ENCODE measurements at places on chromosomes 6 and 20.

DNA sequence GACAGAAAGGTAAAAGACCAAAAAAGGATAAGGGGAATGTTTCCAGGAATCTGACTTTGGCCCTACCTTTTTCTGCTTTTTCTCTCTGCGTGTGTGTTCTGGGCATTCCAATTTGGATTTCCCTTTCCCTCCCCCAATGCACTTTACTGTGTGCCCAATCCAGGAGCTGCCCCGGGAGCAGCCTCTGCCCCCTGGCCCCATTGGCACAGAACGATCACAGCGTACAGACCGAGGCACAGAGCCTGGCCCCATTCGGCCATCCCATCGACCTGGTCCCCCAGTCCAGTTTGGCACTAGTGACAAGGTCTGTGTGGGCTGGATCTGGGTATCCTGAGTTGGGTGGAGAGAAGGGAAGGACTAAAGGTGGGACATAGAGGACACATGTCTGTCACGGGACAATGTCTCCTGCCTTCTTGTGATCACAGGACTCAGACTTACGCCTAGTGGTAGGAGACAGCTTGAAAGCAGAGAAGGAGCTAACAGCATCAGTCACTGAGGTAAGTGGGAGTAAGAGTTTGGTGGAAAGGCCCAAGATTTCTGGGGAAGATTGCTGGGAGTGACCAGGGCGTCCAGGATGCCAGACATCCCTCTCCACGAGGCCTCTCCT is 14.6 kb downstream of the PRRC2A start:
- H3K36me3 ChIP-seq, result peaks cover 61% of the 10 kb centered on the region
- DNase-seq, result no peak
- no peak overlapping the region for H3K27ac ChIP-seq
- H3K27me3 ChIP-seq, result no peaks in the 10 kb centered on the region
- no peaks in the 10 kb centered on the region for H3K4me1 ChIP-seq
- H3K4me3 ChIP-seq, result no peak overlapping the region

DNA sequence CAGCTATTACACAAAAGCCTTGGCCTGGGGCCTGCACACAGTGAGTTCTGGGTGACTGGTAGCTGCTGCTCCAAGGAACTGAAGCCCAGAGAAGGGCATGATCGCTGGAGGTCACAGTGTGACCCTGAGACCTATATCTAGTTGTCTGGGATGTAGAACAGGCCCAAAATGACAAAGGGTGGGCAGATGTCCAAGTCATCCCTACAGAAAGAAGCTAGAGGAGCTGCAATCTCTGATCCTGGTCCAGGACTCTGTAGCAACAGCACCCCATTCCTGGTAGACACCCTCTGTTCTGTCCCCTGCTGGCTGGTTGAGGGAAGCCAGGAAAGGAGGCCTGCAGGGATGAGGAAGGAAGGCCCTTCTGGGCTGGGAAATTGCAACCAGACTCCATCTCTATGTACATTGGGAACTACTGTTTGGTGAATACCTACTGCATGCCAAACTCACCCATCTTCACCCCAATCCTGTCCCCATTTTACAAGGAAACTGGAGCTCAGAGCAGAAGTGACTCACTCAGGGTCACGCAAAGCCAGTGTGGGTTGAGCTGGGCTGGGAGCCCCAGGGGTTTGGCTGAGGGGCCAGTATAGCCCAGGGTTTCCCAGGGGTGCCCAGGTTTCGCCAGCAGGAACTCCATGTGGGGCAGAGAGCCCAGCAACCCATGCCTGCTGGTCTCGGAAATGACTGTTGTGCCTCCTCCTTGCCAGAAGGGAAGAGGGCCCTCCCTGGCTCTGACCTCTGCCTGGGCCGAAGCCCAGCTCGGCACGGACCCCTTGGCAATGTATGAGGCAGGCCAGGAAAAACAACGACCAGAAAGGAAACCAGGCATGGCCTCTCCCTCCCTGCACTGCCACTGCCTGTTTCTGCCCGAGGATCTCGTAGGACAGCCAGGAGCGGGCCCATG is 44.9 kb upstream of the TLDC2 start:
- no peaks in the 10 kb centered on the region for H3K27me3 ChIP-seq
- H3K4me3 ChIP-seq, result no peak overlapping the region
- peak overlapping the region; percentile 36 for H3K27ac ChIP-seq
- H3K4me1 ChIP-seq, result peaks cover 17% of the 10 kb centered on the region
- peaks cover 24% of the 10 kb centered on the region for H3K36me3 ChIP-seq

GRCh38 chr6:19558201-19558600 is 279.0 kb upstream of the ID4 start:
- no peaks in the 10 kb centered on the region for H3K36me3 ChIP-seq
- H3K27me3 ChIP-seq, result no peaks in the 10 kb centered on the region
- no peak overlapping the region for H3K4me3 ChIP-seq
- no peaks in the 10 kb centered on the region for H3K4me1 ChIP-seq
- H3K27ac ChIP-seq, result no peak overlapping the region

GRCh38 chr6:151241853-151242252 is 2.1 kb downstream of the AKAP12 start:
- H3K4me1 ChIP-seq, result peaks cover 6% of the 10 kb centered on the region
- no peaks in the 10 kb centered on the region for H3K36me3 ChIP-seq
- DNase-seq, result no peak
- peaks cover 44% of the 10 kb centered on the region for H3K27me3 ChIP-seq
- H3K4me3 ChIP-seq, result no peak overlapping the region
- no peak overlapping the region for H3K27ac ChIP-seq

DNA sequence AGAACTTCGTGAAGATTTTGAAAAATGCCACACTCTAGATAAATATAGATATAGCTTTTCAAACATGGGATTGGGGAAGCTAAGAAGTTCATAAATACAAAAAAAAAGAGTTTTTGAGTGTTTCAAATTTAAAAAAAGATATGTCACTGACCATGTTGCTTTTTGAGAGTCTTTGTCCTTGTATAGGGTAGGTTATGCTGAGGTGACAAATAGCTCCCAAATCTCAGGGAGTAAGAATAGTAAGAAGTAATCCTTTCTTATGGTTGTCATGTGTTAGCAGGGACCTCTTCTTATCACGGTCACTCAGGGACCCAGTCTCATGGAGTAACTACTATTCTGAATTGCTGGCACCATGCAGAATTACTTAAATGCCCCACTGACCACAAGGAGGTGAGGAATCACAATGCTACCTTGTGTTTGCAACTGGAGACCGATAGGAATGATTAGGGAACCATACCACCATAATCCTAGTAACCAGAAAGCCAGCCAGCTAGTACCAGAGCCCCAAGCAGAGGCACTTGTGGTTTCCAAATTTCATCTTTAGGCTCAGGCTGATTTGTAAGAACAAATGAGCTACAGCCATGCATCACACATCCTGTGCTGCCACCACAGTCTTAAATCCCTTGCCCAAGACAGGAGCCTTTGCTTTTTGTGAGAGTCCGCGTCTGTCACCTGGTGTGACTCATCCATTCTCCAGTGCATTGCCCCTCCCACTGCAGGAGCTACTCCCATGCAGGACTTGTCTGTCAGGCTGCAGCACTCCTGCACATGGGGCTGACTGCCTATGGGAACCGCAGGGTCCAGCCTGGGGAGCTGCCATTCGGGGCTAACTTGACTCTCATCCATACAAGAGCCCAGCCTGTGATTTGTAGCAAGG is 42.4 kb upstream of the ADGRF4 start:
- peak; percentile 75 for DNase-seq
- H3K27ac ChIP-seq, result no peak overlapping the region
- H3K4me3 ChIP-seq, result no peak overlapping the region
- H3K4me1 ChIP-seq, result peaks cover 20% of the 10 kb centered on the region
- no peaks in the 10 kb centered on the region for H3K36me3 ChIP-seq
- no peaks in the 10 kb centered on the region for H3K27me3 ChIP-seq

DNA sequence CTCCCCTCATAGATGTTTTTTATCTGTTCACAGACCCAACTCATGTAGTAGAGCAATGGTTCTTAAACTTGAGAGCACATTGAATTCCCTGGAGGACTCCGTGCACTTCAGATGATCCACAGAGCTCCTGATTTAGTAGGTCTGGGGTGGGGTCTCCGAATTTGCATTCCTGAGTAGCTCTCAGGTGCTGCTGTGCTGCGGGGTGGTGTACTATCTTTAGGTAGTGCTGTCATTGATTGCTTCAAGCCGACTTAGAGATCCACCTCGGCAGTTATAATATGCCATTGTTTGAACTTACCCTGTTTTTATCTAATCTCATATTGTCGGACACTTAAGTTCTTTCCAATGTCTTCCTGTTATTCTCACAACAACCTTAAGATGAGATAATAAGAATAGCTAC is 45.0 kb downstream of the BMP2 start:
- H3K27me3 ChIP-seq, result no peaks in the 10 kb centered on the region
- H3K27ac ChIP-seq, result no peak overlapping the region

DNA sequence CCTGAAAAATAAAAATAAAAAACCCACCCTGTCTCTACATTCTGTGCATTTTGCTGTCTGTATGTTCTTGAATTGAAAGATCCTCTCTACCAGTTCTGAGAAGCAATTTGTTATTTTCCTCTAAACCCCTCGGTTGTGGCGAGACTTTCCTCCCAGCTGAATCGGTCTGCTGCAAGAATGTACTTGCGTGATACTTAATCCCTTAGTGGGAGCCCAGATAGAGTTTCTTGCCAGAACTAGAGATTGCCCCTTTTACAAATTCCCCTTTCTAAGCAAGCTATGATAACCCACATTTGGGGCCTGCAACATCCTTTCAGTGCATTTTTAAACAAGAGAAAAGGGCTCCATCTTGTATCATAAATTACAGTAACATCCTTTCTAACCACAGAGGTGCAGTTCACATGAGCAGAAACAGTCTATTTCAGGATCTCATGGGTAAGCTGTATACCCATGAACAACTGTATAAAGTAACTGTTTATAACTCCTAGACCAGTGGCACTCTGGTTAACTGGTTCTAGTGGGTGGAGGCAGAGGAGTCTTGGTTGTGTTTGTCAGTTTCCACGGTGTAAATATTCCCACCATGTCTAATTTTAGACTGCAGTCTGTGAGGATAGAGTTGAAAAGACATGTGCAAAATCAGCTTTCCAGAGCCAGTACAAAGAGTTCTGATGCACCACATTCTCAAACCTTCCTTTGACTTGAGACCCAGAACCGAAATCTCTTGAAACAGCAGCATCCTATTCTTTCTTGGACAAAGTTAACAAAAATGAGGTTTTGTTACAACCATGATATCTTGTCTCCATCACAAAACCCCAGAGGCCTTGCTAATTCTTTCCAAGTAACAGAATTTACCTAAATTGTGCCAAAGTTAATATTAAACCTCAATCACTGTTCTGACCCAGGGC is 113.1 kb upstream of the ZNF217 start:
- H3K27ac ChIP-seq, result no peak overlapping the region
- no peaks in the 10 kb centered on the region for H3K4me1 ChIP-seq
- H3K4me3 ChIP-seq, result no peak overlapping the region
- no peaks in the 10 kb centered on the region for H3K27me3 ChIP-seq

DNA sequence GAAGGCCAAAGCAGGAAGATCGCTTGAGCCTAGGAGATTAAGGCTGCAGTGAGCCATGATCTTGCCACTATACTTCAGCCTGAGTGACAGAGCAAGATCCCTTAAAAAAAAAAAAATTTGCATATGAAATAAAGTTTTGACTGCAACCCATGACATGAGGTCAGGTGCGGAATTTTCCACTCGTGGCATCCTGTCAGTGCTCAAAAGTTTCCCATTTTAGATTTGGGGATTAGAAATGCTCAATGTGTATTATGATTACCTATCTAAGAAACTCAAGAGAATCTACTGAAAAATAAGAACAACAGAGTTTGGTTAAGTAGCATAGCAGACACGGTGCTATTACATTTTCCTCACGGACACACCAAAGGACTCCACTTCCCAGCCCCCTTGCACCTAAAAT is 11.7 kb downstream of the SLC23A2 start:
- H3K27me3 ChIP-seq, result no peaks in the 10 kb centered on the region
- H3K27ac ChIP-seq, result no peak overlapping the region
- H3K4me1 ChIP-seq, result no peaks in the 10 kb centered on the region
- DNase-seq, result no peak
- no peaks in the 10 kb centered on the region for H3K36me3 ChIP-seq

- no peak for DNase-seq
- H3K4me3 ChIP-seq, result no peak overlapping the region
- H3K4me1 ChIP-seq, result peaks cover 5% of the 10 kb centered on the region
- peaks cover 6% of the 10 kb centered on the region for H3K27me3 ChIP-seq
- H3K36me3 ChIP-seq, result no peaks in the 10 kb centered on the region
Observed at GRCh38 chr20:2293486-2293885, 2.3 kb upstream of the TGM3 start.

GRCh38 chr6:149166747-149167146 is 150.8 kb upstream of the TAB2 start:
- H3K4me1 ChIP-seq, result no peaks in the 10 kb centered on the region
- H3K4me3 ChIP-seq, result no peak overlapping the region
- H3K27me3 ChIP-seq, result no peaks in the 10 kb centered on the region
- no peaks in the 10 kb centered on the region for H3K36me3 ChIP-seq

- H3K27ac ChIP-seq, result no peak overlapping the region
- no peaks in the 10 kb centered on the region for H3K4me1 ChIP-seq
- H3K4me3 ChIP-seq, result no peak overlapping the region
- H3K36me3 ChIP-seq, result no peaks in the 10 kb centered on the region
Observed at GRCh38 chr20:44586289-44586911, 4.0 kb downstream of the PKIG start.

GRCh38 chr6:169520104-169520503 is 181.7 kb downstream of the WDR27 start:
- no peaks in the 10 kb centered on the region for H3K4me1 ChIP-seq
- DNase-seq, result no peak
- H3K36me3 ChIP-seq, result no peaks in the 10 kb centered on the region
- H3K4me3 ChIP-seq, result no peak overlapping the region

GRCh38 chr20:12207875-12208274 is 290.2 kb downstream of the BTBD3 start:
- no peak overlapping the region for H3K4me3 ChIP-seq
- DNase-seq, result no peak
- no peaks in the 10 kb centered on the region for H3K36me3 ChIP-seq

GRCh38 chr6:18533793-18534192 is 146.6 kb downstream of the RNF144B start:
- H3K4me3 ChIP-seq, result no peak overlapping the region
- DNase-seq, result no peak
- H3K4me1 ChIP-seq, result peaks cover 3% of the 10 kb centered on the region
- no peaks in the 10 kb centered on the region for H3K36me3 ChIP-seq

DNA sequence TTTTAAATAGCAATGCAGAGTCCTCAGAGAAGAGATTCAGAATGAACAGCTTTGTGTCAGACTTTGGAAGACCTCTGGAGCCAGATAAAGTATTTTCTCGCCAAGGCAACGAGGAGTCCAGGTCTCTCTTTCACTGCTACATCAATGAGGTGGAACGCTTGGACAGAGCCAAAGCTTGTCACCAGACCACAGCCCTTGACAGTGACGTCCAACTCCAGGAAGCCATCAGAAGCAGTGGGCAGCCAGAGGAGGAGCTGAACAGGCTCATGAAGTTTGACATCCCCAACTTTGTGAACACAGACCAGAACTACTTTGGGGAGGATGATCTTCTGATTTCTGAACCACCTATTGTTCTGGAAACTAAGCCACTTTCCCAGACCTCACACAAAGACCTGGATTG is 55.5 kb downstream of the MRAP2 start:
- H3K4me1 ChIP-seq, result no peaks in the 10 kb centered on the region
- DNase-seq, result no peak
- no peaks in the 10 kb centered on the region for H3K27me3 ChIP-seq
- no peak overlapping the region for H3K27ac ChIP-seq
- H3K4me3 ChIP-seq, result no peak overlapping the region
- no peaks in the 10 kb centered on the region for H3K36me3 ChIP-seq

GRCh38 chr6:129621252-129621651 is 88.7 kb downstream of the ARHGAP18 start:
- no peaks in the 10 kb centered on the region for H3K36me3 ChIP-seq
- H3K27me3 ChIP-seq, result no peaks in the 10 kb centered on the region
- no peak overlapping the region for H3K4me3 ChIP-seq
- DNase-seq, result no peak
- no peak overlapping the region for H3K27ac ChIP-seq
